ENCODE measurements at places on chromosomes 6 and 20.

DNA sequence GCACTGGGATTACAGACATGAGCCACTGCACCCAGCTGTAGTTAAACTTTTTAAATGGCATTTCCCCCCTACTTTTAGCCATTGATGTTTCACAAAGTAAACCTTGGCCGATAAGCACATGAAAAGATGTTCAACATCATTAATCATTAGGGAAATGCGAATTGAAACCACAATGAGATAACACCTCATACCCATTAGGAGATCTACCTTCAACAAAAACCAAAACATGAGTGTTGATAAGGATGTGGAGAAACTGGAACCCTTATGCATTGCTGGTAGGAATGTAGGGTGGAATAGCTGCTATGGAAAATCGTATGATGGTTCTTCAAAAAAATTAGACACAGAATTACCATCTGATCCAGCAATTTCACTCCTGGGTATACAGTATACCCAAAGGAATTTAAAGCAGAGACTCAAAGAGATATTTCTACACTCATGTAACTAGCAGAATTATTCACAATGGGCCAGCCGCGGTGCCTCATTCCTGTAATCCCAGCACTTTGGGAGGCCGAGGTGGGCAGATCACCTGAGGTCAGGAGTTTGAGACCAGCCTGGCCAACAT, 286.5 kb upstream of the JARID2 start:
- no peak for DNase-seq

GRCh38 chr6:161721511-161721910, 447.6 kb upstream of the AGPAT4 start:
- no peak for DNase-seq

GRCh38 chr20:34971561-34972235, 16.0 kb downstream of the MYH7B start:
- no peak for DNase-seq

- DNase-seq, result no peak
These were observed 43.5 kb upstream of the PCMTD2 start for GRCh38 chr20:64211874-64212658.

DNA sequence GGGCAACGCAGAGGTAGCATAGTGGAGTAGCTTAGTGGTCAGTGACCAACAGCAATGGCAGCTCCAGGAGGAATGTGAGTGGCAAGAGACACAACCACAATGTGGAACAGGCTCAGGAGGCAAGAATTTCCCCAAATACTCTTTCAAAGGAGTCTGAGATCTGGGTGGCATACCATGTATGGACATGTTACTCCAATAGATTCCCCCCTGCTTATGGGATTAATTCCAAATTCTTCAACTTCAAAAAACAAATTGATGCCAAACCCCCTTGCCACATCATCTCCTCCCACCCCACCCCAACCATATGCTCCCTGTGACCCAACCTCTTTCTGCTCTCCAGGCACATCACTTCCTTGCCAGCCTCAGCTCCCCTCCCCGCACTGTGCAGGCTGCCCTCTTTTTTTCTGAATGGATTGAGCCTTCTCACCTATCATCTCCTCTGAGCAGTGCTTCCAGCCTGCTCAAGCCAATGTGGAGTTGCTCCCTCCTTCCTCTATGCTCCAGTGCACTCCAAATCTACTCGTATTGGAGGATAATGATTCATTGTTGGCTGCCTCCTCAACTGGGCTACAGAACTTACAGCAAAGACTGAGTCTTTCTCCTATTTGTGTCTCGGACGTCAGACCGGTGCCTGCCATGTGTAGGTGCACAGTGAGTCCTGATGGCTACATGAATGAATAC, 93.0 kb upstream of the CEP85L start:
- DNase-seq, result peak; percentile 75

- no peak for DNase-seq
These were observed 13.7 kb upstream of the BTN1A1 start for GRCh38 chr6:26486358-26486757.

DNA sequence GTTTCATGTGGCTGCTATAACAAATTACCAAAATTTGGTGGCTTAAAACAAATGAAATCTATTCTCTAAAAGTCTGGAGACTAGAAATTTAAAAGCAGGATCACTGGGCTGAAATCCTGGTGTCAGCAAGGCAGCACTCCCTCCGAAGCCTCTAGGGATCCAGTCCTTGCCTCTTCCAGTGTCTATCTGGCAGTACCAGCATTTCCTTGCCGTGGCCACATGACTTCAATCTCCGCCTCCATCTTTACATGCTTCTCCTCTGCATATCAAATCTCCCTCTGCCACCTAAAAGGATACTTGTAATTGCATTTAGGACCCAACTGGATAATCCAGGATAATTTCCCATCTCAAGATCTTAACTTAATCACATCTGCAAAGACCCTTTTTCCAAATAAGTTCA, 30.2 kb downstream of the ARHGAP18 start:
- peak; percentile 59 for DNase-seq

GRCh38 chr20:64042054-64042781, 6.2 kb downstream of the C20orf204 start:
- DNase-seq, result no peak

DNA sequence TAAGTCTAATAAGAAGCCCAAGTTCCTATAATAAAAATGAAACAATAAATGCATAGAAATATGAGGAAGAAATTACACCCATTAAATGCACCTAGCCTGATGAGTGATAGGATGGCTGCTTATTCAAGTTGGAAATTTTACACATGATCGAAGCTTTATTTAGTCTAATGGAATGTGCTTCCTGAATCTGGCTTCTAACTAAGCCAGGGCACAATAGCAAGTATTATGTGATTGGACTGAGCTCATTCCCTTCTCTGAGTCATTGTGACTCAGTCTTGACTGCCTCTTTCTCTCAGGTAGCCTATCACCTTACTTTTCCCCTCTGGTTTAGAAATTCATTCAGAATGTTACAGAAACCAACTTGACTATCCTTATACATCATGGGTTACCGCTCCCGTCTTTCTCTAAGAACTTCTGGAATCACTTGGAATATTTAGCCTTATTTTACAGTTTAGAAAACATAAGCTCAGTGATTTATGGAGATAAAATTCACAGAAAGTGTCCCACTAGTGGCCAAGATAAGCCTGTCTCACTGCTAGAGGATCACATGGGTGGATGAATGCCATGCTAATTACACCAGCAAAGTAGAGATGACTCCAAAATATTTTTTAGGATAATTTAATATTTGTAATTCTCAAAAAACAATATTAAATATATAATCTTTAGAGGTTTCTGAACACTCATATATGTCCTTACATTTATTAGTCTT, 505.3 kb upstream of the JAG1 start:
- peak; percentile 72 for DNase-seq

GRCh38 chr6:1309366-1309765, 2.5 kb upstream of the FOXQ1 start:
- no peak for DNase-seq

GRCh38 chr6:30061858-30062458, 893 bp downstream of the POLR1H start:
- no peak for DNase-seq

DNA sequence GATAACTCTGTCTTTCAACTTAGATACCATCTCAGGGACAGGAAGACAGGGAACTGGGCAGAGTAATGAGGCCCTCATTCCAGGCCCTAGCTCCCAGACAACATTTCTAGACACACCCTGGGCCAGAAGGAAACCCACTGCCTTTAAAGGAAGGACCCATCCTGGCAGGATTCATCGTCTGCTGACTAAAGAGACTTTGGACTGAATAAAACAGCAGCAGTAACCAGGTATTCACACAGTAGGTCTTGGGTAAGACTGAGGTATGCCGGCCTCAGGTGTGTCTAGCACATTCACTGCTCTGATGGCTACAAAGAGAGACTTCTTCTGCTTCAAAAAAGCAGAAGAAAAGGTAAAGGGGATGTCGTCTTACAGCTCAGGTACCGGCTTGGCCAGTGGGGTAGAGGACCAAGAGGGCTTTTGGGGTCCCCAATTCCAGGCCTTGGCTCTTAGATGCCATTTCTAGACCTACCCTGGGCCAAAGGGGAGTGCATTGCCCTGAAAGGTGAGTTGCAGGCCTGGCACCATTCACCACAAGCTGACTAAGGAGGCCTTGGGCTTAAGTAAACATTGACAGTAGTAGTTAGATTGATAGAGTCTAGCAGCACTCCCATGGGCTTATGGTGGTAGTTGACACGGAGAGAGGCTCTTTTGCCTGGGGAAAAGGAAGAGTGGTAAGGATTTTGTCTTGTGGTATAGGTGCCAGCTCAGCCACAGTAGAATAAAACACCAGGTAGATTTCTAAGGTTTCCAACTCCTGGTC, 13.4 kb downstream of the SNX14 start:
- no peak for DNase-seq

GRCh38 chr20:60984666-60985065, 267.4 kb upstream of the CDH4 start:
- no peak for DNase-seq

DNA sequence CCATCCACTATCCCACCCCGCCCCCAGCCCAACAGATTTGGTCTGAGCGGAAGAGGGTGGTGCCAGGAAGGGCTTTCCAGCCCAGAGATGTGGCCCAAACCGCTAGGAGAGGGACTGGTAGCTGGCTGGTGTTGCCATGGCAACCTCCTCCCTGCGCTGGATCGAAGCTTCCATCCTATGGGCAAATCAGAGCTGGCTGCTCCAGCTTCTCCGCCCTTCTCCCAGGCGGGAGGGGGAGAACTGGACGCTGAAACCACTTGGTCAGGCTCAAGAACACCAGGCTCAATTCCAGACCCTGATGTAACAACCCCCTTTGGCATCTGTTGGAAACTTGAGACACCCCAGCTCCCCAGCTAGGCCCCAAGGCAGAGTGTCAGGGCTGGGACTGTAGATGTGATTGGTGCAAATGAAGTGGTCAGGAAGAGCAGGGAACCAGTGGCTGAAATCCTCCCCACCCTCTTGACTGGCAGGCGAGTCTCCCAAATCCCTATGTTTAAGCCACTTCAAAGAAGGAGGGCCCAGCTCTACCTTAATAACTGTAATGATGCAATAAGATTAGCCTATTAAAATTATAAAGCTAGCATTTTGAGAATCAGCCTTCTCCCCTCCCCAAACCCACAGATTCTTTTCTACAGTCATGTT, 4.2 kb downstream of the RIMS4 start:
- DNase-seq, result peak; percentile 26

DNA sequence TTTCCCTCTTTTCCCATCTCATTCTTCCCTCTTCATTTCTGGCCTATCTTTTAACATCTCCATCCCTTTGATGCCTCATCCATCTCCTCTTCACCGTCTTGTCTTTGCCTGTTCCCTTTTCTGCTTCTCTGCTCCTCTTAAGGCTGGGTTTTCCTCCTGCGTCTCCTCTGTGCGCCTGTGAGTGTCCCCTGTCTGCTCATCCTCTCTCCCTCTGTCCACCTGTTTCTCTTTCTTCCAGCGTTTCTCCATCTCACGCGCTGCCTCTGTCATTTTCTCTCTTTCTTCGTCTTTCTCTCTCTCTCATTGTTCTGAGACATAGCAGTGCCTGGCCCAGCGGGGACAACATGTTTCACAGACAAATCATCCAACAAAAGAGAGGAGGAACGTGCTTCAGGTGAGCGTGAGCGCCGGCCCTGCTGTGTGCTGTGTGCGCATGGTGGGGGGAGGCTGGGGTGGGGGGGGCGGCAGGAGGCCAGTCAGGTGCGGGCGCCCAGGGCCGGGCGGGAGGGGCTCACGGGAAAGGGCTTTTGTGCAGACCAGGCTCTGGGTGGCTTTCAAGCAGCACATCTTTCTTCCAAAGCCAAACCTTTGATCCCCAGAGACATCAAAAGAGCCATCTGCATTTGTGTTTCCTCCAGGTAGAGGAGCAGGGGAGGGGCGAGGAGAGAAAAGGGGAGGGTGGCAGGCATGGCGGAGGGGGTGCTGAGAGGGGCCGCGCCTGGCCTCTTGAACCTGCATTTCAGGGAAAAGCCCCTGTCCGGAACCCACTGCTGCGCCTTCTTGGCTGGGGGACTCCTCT, 121.3 kb downstream of the VEGFA start:
- no peak for DNase-seq

Data from EL (cell line).